Fibroblast of upper back skin (primary cell): ENCODE measurements at places on chromosomes 6 and 20.

DNA sequence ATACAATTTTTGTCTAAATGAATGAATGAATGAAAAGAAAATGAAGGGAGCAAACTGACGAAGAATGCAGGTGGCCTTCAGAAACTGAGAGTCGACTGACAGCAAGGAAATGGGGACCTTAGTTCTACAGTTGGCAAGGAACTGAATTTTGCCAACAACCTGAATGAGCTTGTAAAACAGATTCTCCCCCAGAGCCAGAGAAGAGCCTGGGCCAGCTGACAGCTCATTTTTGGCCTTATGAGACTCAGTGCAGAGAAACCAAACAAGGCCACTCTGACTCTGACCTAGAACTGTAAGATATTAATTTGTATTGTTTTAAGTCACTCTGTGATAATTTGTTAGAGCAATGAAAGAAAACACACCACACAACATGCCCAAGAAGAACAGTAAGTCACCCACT, 21.8 kb downstream of the MAN1A1 start:
- DNase-seq: no peak

- DNase-seq: no peak
Measured at GRCh38 chr6:130996635-130997034, 66.4 kb downstream of the EPB41L2 start.

- DNase-seq: no peak
Measured at GRCh38 chr6:17415321-17415720, 21.9 kb downstream of the CAP2 start.

DNA sequence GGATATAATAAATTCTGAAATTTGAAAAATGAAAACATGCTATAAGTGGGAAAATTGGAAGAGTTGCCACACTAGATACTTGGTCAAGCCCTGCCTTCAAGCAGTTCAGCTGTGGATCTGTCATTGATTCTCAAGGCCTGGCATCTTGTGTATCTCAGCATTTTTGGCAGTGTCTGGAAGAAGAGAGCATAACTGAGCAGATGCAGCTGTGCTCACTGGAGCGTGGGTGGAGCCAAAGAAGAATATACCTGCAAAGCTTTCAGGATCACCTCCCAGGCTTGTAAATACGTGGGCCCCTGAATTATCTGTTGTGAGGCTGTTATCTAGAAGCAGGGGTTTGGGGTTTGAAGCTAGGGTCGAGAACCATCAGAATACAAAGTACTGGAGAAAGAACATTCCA, 31.3 kb upstream of the CHD6 start:
- no peak for DNase-seq

- DNase-seq: no peak
Measured at GRCh38 chr6:167212713-167213005, 54.9 kb upstream of the GPR31 start.

GRCh38 chr6:105862936-105863607, 223.1 kb upstream of the PRDM1 start:
- no peak for DNase-seq

GRCh38 chr6:81801489-81801888, 49.0 kb upstream of the TENT5A start:
- no peak for DNase-seq

GRCh38 chr6:56660381-56660730, 17.7 kb upstream of the DST start:
- DNase-seq: no peak

DNA sequence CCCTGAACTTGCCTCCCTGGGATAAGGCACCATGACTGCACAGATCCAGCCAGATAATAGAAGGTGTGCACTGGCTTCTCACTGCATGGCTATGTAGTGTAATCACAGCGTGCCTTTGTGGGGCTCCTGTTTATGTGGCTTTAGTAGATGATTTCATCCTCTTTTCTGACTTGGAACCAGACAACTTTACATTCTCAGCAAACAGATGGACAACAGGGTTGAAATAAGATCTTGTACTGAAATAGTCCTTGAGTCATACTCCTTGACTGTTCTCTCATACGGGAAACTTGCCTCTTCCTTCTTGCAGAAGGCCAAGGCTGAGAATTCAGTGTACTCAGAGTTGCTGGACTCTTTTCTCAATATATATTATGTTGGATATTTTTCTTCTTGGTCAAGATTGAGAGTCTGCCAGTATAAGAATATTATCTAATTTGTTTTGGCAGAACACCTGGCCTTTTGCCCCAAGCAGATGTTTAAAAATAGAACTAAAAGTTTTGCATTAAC, 25.0 kb upstream of the RNF144B start:
- peak; percentile 90 for DNase-seq

DNA sequence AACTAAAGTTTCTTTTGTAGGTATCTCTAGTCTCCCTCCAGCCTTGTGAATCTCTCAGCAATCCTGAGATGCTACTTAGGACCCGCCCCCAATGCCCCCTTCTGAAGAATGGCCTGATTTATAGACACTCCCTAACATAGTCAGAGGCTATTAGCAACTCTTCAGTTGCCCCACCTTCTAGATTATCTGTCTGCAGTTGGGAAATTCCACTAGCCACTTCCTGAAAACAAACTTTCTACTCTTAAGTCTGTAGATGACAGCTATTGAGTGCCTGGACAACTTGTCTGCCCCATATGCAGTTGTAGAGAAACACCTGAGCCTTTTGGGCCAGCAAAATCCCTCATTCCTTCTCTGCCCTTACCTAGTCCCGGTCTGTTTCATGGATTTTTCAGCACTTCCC, 188.2 kb upstream of the PREP start:
- no peak for DNase-seq

DNA sequence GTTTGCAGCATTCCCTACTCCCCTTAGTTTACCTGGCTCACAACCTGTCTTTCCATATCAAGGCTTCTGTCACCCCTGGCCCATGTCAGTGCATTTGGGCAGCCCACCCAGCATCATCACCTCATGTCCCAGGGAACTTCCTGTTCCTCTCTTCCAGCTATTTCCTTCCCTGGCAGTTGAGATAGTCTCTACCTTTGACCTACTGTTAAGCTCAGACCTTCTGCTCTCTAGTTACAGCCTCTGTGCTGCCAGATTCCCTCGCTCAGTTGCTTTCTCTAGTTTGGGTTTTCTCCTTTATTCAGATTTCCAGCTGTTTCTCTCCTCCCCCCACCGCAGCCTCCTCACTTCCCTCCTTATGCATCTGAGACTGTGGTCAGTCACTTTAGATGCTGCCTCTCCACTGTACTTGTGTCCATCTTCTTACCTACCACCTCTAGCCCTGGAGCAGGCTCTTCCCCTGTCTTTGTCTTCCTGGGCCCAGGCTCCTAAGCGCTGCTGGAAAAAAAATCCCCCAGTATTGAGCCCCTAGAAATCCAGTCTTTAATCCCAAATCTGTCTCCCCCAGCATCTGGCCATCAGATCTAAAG, 16.3 kb downstream of the PTPN1 start:
- no peak for DNase-seq

DNA sequence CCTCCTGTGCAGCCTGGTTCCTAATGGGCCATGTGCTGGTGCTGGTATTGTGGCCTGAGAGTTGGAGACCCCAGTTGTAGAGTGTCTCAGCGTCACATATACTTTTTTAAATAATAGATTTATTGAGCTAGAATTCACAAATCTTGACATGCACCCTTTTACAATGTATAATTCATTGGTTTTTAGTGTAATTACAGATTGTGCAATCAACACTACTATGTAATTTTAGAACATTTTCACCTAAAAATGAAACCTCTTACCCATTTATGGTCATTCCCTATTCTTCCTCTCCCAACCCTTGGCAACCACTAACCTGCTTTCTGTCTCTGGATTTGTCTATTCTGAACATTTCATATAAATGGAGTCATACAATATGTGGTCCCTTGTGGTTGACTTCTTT, 10.6 kb downstream of the PRIM2 start:
- DNase-seq: no peak
